ENCODE measurements at places on chromosomes 4 and X.

- no peak for DNase-seq
These were observed 1.4 kb downstream of the AFAP1 start for GRCh38 chr4:7938266-7938608.

DNA sequence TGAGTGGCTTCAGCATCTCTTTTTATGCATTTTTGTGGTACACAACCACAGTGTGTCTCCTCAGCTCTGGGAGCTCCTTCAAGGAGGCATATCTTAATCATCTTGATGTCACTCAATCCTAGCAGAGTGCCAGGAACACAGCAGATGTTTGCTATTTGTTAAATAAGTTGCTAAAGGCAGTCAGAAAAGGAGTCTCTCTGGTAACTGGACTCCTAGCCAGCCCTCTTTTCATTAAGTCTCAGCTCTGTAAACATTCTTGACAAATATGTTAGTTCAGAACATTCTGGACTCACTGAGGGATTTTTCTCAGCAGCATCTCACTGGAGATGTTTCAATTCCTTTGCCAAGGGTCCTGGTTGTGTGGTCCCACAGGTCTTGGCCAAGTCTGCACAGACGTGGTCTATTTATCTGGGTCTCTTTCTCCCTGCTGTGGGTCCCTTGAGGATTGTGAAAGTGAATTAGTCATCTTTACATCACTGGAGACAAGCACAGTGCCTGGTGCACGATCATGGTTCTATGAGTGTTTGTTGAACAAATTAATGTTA, 20.3 kb upstream of the FAM9C start:
- no peak for DNase-seq

- no peak for DNase-seq
These were observed 51.7 kb downstream of the ADGRG2 start for GRCh38 chrX:19070555-19070994.

- no peak for DNase-seq
These were observed 43.4 kb downstream of the MAOA start for GRCh38 chrX:43699475-43699874.

DNA sequence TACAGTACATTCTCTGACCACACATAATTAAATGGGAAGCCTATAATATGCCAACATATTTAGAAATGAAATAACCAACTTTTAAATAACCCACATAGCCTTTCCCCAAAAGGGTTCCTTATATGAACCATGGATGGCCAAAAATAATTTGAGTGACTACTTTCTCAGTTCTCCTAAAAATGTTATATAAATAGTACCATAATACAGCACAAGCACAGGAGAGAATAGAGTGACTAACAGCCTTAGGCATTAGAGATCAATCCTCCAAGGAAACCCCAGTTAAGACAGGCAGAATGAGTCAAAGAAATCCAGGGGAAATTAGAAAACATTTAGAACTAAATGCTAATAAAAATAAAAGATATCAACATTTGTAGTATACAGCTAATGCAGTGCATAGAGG, 50.2 kb downstream of the ANKRD17 start:
- DNase-seq, result no peak

DNA sequence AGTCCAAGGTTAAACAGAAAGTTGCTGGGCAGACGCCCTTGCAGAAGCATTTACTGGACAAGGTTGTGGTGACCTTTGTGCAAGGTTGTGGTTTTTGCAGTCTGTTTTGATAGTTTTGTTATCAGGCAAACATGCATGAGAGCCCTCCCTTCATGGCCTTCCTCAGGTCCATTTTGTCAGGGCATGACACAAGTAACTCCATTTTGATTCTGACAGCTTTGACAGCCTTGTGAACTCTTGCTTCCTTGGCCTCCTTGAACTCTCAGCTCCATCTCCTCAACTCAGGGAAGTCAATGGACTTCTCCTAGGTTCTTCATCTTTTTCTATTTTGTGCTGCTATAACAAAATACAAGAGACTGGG, 97.7 kb downstream of the CEP44 start:
- DNase-seq, result no peak

GRCh38 chrX:18271309-18271708, 50.6 kb upstream of the BEND2 start:
- DNase-seq, result no peak

- DNase-seq, result no peak
These were observed 152.7 kb downstream of the STK32B start for GRCh38 chr4:5203993-5204310.

DNA sequence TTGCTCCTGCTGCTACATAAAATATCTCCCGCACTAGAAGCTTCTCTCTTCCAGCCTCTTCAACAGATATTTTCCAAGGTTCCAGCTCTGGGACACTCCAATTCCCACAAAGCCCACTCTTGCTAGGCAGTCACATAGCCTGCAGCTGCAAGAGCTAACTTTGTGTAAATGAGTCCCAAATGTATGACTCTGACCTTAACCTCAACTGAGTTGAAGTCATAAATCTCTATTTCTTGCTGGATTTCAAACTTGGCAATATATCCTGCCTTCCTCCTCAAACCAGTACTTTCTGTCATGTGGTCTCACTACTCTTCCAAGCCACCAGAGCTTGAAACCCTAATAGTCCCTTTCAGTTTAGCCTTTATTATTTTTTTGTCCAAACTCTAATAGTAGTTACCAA, 315.4 kb upstream of the GRIA3 start:
- no peak for DNase-seq

GRCh38 chrX:47623540-47624027, 3.9 kb upstream of the SYN1 start:
- DNase-seq, result peak; percentile 69

- DNase-seq, result peak; percentile 49
These were observed 128.7 kb downstream of the ARHGAP24 start for GRCh38 chr4:85603437-85604336.

DNA sequence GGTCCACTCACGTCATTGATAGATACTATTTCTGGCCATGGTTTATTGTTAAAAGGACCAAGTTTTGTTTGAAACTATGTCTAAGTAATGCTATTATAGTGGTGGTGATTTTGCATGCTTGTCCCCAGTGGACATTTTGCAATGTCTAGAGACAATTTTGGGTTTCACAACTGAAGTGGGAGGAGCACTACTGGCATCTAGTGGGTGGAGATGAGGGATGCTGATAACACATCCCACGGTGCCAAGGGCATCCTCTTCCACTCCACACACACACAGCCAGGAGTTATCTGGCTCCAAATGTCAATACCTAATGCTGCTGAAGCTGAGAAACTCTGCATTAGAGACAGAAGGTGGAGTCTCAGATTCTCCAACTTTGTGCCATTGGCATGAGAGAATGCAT, 131.2 kb downstream of the FRMPD4 start:
- DNase-seq, result no peak

GRCh38 chrX:47854474-47854873, 17.8 kb downstream of the ZNF81 start:
- DNase-seq, result no peak

DNA sequence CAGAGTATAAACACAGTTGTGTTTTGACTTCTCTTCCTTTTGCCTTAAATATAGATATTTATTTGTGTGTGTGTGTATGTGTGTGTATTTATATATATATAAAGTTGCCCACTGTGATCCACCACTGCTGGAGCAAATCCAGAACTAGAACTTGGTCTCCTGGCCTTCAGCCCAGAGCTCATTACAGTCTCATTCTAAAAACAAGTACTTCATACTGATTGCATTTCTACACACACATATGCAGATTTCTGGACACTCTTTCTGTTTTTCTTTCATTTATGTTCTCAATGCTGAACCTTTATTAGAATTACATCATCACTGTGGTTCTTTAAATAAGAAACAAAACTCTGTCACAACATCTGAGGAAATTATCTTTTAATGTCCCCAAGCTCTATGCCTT, 381 bp downstream of the TXK start:
- DNase-seq, result no peak

- no peak for DNase-seq
These were observed 156.0 kb downstream of the TENT5D start for GRCh38 chrX:80576267-80576666.

DNA sequence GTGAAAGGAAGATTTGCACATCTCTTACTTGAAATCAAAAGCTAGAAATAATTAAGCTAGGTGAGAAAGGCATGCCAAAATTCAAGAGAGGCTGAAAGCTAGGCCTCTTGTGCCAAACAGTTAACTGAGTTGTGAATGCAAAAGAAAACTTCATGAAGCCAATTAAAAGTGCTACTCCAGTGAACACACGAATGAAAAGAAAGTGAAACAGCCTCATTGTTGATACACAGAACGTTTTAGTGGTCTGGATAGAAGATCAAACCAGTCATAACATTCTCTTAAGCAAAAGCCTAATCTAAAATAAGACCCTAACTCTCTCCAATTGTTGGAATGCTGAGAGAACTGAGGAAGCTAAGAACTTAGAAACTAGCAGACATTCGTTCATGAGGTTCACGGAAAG, 122.3 kb downstream of the UNC5C start:
- no peak for DNase-seq

GRCh38 chr4:33349376-33349775, 2629.2 kb downstream of the PCDH7 start:
- DNase-seq, result no peak

DNA sequence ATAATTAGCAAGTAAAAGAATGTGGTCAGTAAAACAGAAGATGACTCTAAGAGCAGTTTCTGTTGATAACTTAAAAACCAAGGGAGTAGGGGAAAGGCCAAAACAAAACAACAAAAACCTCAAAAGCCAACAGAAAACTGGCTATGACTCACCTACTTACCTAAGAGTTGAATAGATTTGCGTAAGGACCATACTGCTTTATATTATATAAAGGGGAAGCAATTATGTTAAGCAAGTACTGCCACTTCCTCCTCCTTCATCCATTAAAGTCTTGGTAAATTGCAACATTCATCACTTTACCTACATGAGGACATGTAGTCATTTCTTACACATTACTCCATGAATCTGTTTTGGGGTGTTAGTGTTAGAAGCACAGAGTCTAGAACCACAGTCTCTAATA, 85.9 kb upstream of the FAM47A start:
- DNase-seq, result no peak

DNA sequence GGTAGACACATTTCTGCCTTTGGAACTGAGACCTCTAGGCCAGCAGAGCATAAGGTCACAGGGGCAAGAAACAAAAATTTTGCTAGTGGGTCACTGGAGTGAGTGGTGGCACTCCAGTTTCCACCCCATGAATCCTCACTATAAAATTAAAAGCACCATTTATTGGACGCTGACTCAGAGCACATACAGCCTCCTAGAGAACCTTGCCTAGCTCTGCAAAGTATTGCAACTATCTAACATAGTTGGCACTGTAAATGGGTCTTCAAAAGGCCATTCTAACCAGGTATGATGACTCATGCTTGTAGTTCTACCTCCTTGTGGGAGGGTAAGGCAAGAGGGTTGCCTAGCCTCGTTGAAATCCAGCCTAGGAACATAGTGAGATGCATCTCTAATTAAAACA, 25.1 kb downstream of the RRAGB start:
- DNase-seq, result no peak

DNA sequence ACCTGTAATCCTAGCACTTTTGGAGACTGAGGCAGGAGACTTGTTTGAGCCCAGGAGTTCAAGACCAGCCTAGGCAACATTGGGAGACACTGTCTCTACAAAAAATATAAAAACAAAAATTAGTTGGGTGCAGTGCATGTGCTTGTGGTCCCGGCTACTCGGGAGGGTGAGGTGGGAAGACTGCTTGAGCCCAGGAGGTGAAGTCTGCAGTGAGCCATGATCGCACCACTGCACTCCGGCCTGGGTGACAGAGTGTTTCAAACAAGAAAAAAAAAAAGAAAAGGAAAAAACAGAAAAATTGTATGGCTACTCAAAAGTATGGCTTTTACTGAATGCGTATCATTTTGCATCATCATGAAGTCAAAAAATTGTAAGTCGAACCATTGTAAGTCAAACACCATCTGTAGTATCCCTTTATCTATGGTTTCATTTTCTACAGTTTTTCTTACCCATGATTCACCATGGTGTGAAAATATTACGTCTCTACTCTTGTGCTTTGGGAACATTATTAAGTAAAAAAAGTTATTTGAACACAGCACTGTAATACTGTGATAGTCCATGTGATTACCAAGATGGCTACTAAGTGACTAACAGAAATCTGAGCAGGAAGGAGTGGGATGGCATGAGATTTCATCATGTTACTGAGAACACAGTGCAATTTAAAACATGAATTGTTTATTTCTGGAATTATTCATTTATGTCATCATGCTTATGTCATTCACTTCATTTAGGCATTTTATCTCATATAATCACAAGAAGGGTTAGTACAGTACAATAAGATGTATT, 26.5 kb upstream of the MANBA start:
- no peak for DNase-seq

GRCh38 chrX:80423744-80424143, 3.5 kb downstream of the TENT5D start:
- DNase-seq, result no peak

GRCh38 chr4:123618606-123619005, 222.0 kb downstream of the SPRY1 start:
- no peak for DNase-seq

GRCh38 chr4:82798168-82799005, at the start of gene SCD5:
Gene SCD5, minus strand, starts transcription at chr4:82798796. Its CDS starts 259 bp downstream, at chr4:82798537.
- DNase-seq, result peak; percentile 55

DNA sequence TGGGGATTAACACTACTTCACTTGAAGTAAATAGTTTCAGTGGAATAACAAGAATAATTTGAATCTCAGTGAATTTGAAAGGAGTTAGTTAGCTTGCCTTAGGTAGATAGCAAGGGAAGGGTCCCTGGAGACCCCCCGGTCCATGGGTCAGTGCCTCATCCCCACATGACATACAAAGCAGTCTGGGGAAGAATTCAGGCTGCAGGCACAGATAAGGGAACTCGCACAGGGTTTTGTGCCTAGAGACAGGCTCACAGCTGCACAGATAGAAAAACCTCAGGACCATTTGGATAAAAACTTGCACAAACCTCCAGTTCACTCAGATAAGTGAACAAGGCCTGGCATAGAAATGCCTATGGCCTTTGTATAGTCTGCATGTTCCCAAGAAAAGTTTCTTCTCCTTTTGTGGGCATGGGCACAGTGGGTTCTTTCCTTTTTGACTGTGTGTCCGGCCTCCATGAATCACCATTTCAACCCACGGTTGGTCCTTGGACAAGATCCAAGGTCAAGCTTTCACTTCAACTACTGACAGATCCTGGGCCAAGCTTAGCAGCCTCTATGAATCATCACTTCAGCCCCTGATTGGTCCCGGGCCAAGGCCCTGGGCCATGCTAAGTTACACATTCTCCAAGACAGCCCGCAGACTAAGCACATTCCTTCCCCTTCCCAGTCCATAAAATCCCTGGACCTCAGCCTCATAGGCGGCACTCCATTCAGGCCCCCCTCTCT, 108.3 kb upstream of the KLHL4 start:
- DNase-seq, result no peak

GRCh38 chrX:7047951-7048350, 99.6 kb upstream of the STS start:
- no peak for DNase-seq

GRCh38 chrX:101732870-101733269, 73.2 kb upstream of the ARMCX2 start:
- DNase-seq, result no peak

DNA sequence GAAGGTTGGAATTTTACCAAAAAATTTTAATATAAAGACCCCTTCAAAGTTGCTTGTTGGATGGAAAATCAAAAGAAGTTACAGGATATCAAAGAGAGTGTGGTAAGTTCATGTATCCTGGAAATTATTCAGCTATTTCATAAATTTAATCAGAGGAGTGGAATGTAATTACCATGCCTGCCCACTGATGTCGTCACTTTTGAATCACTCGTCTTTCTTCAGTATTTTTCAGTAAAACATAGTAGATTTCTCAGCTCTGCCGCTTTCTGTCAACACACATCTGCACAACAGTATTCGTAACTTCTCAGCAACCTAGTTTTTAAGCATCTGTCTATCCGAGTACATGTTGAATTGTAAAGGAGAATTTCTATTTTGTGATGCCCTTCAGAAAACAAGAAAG, 2163.0 kb upstream of the AGA start:
- DNase-seq, result no peak

GRCh38 chr4:183163135-183163534, 64.1 kb downstream of the WWC2 start:
- DNase-seq, result no peak
